Right forelimb (tissue), 1 donor: ENCODE measurements at places on chromosomes 12 and 14.

DNA sequence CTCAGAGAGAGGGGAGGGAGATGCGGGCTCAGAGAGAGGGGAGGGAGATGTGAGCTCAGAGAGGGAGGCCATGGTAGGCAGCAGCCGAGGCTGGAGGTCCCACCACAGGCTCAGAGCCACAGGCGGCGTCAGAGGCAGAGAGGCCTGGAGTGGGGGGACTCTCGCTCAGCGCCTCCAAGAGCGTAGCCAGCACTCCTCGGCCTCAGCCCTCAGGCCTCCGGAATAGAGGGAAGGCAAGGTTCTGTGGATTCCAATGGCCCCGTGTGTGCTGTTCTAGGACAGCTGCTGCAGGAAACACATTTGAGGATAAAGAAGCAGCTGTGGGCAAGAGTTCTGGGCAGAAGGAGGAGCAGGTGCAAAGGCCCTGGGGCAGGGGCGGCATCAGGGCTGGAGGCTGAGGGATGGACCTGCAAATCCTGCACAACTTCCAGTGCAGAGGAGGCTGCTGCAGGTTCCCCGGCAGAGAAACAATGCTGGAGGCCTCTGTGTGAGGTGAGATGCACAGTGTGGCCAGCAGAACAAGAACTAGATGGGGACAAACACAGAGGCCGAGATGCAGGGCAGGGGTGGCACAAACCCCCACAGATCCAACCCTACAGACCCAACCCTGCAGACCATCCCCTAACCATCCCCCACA is 59.1 kb upstream of the GALNT9 start:
- no peak for DNase-seq

DNA sequence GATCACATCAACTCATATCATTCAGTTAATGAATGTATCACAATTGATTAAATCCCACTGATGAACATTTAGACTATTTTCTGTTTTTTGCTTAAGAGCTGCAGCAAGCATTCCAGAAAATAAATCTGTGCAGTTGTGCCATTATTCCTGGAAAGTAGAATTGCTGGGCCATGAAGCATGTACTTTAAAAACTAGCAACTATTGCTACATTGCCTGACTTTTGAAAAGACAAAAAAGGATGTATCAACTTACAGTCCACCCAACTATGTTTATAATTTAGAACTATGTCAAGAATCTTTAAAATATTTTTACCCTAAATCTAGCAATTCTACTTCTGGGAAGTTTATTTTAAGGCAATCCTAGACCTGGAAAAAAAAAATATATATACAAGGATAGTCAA is 33.4 kb upstream of the ERGIC2 start:
- no peak for DNase-seq

DNA sequence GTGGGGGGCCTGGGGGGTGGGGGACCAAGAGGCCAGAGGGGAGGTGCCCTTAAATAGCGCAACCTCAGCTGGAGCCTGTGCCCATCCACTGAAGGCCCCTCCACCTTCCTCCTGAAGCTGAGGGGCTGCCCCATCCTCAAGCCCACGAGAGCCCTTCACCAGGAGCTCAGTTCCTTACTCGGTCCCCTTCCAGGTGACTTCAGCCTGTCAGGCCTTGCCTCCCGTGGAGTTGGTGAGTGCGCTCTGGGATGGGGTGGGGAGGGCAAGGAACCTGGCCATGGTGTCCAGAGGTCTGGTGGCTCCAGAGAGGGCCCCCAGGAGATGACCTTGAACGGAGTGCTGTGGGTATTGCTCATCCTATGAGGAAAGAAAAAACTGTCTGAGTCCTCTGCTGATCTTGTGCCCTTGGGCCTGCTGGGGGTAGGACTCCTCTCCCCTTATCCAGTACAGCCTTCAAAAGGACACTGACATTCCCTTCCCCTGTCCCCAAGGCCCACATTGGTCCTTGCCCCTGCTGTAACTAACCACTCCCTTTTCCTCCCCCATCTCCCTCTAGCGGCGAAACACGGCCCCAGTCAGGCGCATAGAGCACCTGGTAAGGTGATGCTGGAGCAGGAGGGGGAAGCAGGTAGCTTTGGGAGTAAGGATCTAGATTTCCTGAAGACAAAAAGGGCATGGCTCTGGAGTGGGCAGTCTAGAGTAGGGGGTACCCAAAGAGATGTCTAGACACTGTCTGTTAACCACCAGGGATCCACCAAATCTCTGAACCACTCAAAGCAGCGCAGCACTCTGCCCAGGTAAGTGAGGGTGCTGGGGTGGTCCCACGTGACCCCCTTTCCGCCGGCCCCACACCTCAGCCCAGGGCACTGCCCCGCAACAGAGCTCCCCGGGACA is 3.6 kb downstream of the TNS2 start:
- peak; percentile 63 for DNase-seq

GRCh38 chr14:44812672-44813071 is 149.1 kb downstream of the KLHL28 start:
- no peak for DNase-seq

GRCh38 chr14:24857277-24857676 is 192.7 kb downstream of the STXBP6 start:
- no peak for DNase-seq

- DNase-seq, result no peak
These were observed 71.7 kb upstream of the PRICKLE1 start for GRCh38 chr12:42660968-42661937.

GRCh38 chr12:11765817-11766794 is 116.6 kb downstream of the ETV6 start:
- peak; percentile 56 for DNase-seq

GRCh38 chr12:120710805-120711296 is 593 bp downstream of the UNC119B start:
- DNase-seq, result no peak

GRCh38 chr12:49019443-49020324 is 1.1 kb upstream of the PRKAG1 start:
- DNase-seq, result no peak

DNA sequence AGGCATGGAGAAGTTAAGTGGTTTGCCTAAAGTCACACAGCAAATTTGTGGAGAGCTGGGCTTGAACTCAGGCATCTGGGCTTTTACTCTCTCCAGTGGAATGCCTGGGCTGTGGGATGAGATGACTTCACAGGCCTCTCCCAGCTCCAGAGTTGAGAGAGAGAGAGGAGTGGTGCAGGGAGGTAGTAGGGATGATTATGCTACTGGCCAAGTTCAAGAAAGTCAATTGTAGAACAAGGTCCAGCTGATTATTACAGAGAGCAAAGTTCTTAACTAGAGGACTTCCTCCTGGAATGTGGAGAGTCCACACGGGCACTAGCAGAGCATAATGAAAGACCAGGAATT is 769 bp upstream of the EMP1 start:
- no peak for DNase-seq

GRCh38 chr14:97061198-97061597 is 264.0 kb downstream of the VRK1 start:
- no peak for DNase-seq

- DNase-seq, result no peak
These were observed 56.3 kb downstream of the TMEM121 start for GRCh38 chr14:105582639-105583038.

GRCh38 chr12:102675672-102676071 is 195.3 kb upstream of the IGF1 start:
- no peak for DNase-seq

DNA sequence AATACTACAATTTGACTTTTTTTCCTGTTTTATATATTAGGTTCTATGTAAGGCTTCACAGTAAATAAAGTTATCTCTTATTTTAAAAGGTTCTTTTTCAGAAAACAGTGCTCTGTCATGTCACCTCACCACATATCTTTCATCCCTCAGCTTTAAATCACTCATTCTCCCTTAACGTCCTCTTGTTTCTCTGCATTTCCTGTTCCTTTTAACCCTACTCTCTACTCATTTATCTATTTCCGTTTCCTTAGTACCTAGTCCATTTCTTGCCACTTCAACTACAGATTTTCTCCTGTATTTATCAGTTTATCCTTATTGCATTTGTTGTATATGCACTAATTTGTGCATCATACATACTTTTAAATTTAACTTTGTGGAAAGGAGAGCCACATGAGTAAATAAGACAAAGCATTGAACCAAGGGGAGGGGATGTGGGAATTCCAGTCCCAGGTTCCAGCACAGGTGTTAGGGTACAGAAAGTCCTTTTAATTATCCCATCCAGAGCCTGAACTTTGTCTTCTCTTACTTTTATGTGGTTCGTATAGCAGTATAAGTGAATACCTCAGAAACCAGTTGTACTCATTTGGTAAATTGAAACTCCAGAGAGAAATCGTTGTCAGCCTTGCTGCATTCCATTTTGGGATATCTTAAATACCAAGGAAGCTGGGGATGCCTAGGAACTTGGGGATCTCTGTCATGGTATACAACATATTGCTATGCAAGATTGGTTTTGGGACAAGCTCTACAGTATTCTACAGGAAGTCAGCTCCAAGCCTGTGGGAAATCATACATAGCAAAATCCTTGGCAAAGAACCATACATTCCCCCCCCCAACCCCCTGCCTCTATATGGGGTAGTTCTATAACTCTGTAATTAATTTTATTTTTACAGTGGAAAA is 120.5 kb downstream of the DIP2B start:
- DNase-seq, result no peak

GRCh38 chr14:84610086-84610485 is 919.9 kb upstream of the FLRT2 start:
- DNase-seq, result no peak

DNA sequence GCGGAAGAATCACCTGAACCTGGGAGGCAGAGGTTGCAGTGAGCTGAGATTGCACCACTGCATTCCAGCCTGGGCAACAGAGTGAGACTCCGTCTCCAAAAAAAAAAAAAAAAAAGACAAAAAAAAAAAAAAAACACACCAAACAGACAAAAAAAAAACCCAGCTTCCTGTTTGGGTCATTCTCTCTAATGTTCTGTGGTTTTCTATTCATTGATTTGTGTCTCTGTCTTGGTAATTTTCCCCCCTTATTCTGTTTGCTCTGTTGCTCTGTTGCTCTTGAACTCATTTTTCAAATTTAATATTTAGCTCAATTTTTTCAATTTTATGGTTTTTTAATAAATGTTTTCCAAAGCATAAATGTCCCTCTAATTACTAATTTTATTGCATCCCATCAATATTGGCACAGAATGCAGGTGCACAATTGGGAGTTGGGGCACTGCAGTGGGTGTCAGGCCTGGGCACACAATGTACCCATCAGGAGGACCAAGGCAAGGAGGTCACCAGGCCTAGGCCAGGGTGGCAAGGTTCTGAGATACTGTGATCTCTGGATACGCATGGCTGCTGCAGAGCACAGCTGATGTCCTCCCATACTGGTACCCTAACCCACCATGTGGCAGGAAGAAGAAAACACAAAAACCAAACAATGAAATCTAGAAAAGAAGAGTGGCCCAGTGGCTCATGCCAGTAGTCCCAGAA is 8.0 kb upstream of the GNPTAB start:
- DNase-seq, result no peak

- DNase-seq, result no peak
These were observed 77.5 kb downstream of the FIGNL2 start for GRCh38 chr12:51771008-51771407.

- no peak for DNase-seq
These were observed 10.5 kb downstream of the C12orf75 start for GRCh38 chr12:105341010-105341409.

DNA sequence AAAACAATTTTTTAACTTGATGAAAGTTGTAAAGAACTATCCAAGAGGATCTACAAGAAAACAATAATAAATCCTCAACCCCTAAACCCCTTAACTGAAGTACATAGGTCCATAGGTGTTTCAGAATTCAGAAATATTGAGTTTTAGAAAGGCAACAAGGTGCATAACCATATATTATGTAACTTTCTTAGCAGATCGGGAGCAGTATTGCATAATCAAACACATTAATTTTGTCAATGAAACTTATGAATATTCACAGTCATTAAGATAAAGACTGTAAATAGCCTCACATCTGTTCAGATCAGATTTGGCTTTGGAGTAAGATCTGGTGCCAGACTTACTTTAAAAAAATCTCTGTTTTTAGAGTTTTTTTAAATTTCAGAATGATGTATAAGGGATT is 647.1 kb upstream of the FLRT2 start:
- DNase-seq, result no peak

- no peak for DNase-seq
These were observed 104.3 kb downstream of the DUSP6 start for GRCh38 chr12:89247967-89248366.

GRCh38 chr14:65824285-65824977 is 411.9 kb downstream of the FUT8 start:
- peak; percentile 54 for DNase-seq

- DNase-seq, result no peak
These were observed 43.5 kb downstream of the CMAS start for GRCh38 chr12:22089486-22089885.

GRCh38 chr12:4438834-4439596 is 6.6 kb downstream of the FGF6 start:
- DNase-seq, result no peak
